ENCODE measurements at places on chromosomes 11 and 22.

DNA sequence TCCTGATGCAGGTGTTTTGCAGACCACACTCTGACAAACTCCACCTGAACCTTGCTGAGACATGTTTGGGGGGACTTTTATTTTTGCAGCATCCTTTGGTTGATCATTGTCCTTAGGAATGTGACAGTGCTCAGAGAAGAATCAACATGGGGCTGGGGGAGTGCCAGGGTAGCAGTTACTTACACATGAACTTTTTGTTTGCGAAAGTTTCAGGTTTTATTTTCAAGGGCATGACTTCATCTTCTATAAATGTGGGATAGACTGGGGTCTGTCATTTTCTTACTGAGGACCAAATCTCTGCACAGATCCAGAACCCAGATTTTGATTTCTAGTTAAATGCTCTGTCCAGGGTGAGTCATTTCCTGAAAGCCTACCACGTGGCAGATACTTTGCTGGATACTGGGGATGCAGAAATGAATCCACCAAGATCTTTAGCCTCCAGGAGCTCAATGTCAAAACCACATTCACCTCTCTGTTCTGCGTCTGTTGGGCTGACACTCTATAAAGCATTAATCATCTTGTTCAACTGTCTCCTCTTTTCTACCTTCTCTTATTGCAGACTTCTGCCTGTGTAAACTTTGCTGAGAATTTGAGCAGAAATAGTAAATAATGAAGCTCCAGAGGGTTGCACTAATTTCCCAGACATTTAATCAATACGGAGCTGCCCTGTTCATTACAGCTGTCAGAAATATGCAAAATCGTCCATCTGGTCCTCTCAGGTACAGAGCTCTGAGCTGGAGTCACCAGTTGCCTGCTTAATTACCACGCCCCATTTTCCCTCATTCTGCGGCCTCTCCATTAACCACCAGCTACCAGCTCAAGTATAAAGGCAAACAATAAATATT, 387.9 kb downstream of the MIAT start:
- no peak for DNase-seq

DNA sequence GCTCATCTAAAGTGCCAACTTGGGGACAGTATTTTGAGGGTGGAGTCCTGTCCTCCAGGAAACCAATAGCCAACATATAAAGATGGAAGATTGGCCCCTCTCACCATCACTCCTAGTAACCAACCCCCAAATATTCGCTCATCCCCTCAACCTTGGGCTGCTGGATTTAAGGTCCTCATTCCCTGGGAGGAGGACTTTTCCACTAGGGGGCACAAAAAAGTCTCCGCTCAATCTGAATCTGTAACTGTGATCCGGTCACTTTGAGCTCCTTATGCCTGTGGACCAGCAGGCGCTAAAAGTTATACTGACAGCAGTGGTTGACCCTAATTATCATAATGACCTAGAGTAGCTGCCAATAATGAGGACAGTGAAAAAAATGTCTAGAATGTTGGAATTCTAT, 20.5 kb upstream of the CLPB start:
- DNase-seq = no peak

- DNase-seq = no peak
Measured at GRCh38 chr11:17828311-17828751, 93.8 kb downstream of the KCNC1 start.

GRCh38 chr22:38243007-38243765, 29.6 kb downstream of the TMEM184B start:
- DNase-seq = no peak

DNA sequence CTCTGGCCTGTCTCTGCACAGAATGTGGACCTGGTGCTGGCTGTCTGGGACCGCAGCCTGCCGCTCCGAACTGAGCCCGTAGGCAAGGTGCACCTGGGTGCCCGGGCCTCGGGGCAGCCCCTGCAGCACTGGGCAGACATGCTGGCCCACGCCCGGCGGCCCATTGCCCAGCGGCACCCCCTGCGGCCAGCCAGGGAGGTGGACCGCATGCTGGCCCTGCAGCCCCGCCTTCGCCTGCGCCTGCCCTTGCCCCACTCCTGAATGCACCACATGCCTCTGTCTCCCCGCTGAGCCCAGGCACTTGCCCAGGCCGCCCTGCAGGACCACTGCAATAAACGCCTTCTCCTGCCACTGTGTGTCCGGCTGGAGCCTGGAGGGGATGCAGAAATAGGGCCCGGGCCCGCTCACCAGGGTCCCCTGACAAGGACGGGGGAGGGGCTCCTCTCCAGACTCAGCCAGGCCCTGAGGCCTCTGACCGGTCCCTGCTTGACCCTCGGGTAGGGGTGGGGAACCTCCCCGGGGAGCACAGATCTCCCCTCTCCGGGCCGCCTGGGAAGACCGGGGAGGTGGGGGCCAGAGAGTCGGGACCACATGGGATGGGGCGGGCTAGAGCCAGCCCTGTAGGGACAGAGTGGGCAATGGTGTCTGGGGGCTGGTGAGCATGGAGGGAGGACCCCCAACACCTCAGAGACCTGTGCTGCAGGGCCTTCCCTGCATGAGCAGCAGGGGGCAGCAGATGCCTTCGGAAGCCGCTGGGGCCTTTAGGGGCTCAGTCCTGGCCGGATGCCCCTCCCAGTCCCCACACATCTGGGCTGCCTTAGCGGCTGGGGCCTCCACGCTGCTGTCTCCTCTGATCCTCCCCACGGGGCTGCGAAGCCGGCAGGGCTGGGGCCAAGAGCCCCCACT, 1.4 kb upstream of the TNNI2 start:
- peak; percentile 67 for DNase-seq

DNA sequence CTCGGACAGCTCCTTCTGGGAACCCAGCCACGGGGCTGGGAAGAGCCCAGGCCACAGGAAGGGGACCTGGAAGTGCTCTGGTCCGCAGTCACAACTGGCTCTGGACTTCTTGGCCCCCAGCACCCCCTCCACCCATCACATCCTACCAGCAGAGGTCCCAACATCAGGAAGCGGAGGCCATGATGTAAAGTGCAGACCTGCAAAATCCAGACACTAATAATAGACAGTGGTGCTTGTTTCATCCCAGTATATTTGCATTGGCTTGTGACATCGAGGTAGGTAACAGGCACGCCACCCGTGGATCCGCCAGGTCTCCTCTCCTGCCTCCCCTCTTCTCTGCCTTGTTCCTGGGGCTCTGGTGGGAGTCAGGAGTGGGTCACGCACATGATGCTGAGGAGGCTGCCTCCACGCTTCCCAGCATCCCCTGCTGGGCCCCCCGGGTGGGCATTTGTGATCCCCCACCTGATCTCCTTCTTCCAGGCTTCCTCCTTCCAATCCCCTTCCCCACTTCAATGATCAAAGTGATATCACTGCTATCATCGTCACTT, 1454.0 kb downstream of the BRD1 start:
- DNase-seq = no peak

GRCh38 chr11:99268886-99269285, 248.1 kb downstream of the CNTN5 start:
- DNase-seq = no peak

- no peak for DNase-seq
Measured at GRCh38 chr11:108466405-108466804, 924 bp downstream of the C11orf65 start.

GRCh38 chr11:24386546-24387397, 110.1 kb upstream of the LUZP2 start:
- no peak for DNase-seq

DNA sequence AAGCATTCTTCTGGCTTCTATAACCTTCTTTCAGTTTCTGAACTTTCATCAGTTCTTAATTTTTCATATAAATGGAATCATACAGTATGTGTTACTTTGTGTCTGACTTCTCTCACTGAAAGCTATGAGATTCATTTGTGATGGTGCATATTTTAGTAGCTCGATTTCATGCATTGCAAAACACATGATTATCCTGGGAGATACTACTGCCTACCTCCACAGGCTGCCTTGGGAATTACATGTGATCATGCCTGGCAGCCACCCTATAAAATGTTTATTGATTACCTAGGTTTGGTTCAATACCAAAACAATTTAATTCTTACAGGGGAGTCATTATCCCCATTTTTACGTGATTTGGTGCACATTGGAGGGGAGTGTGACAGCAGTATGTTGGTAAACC, 34.1 kb upstream of the PAK1 start:
- no peak for DNase-seq

DNA sequence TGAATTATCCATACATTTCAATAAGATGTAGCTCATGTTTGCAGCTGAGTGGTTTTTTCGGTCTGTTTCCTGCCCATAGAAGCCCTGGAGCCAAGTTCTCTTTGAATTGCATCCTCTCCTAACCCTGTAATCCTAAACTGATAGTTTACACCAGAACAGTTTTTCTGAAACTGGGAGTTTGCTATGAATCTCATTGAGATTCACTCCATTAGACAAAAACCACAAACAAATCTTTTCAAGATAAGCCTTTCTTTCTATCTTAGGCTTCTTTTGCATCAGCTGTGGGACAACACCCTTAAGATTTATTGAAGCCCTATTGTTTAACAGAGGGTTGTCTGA, 324.8 kb downstream of the DYNC2H1 start:
- DNase-seq = no peak

DNA sequence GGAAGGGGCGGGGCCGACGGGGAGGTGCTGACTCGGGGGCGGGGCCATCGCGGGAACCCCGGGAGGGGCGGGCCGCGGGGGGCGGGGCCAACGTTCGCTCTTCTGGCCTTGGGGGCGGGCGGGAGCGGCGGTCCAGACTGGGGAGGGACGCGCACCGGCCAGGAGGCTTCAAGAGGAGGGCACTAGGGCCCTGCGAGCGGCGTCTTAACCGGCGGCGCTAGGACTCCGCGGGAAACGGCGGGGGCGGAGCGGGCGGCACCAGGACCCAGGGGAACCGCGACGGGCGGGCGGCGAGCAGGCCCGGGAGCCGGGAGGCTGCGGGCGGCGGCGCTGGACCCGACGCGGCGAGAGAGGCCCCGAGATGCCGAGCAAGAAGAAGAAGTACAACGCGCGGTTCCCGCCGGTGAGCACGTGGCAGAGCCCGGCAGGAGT, at the start of gene DRAP1:
Gene DRAP1 (plus strand): TSS at position 286 of the 432 bp plus-strand sequence. CDS start 76 bp downstream, at position 362.
- DNase-seq = peak; percentile 99

DNA sequence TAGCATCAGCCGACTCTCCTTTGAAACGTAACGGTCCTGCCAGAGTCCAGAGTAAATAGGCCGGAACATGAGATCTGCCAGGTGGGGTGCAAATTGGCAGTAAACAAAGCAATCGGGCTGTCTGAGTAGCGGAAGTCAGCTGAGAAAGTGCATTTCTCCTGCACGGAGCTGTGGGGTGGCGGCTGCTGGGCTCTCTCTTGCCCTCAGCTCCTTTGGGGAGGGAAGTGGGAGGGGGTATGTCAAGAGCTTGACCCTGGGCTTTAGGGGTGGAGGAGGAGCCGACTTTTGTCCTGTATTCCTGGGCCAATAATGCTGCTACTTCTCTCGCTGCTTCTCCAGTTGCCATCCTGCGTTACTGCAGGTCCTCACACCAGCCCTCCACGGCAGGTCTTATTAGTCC, 11.6 kb downstream of the GRIK4 start:
- DNase-seq = no peak

DNA sequence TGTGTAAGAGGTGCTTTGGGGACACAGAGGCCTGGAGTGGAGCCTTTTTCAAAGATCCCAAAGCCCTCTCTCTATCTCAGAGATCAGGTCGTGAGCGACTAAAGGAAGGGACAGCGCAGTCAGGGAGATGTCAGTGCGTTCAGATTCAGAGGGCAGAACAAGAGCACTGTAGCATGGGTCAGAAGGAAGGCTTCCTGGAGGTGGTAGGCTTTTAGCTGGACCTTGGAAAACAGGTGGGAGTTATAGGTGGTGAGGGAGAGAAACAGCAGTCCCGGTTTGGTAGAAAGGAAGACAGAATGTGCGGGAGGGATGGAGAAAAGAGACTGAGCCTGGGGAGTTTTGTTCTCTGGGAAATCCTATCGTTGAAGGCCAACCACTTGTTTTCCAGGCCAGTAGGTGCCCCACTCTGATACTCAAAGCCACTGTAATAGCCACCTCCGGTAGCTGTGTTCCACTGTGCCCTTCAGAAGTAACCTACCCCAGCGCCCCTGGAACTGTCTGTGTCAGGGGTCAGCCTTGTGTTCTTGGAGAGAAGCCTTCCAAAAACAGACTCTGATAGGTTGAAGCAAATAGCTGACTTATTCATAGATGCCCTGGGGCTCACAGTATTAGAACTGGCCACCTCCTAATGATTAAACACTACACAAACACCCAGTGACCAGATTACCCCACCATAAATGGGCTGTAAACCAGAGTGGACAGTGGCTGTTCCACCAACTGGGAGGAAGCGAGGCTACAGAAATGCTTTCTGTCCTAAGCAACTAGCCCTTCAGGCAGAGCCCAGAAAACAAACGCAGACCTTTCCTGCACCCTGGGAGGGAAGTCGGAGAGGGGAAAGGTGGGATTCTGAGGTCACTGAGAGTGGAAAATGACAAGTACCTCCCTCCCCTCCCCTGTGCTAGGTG, 157.7 kb downstream of the DBX1 start:
- DNase-seq = no peak

DNA sequence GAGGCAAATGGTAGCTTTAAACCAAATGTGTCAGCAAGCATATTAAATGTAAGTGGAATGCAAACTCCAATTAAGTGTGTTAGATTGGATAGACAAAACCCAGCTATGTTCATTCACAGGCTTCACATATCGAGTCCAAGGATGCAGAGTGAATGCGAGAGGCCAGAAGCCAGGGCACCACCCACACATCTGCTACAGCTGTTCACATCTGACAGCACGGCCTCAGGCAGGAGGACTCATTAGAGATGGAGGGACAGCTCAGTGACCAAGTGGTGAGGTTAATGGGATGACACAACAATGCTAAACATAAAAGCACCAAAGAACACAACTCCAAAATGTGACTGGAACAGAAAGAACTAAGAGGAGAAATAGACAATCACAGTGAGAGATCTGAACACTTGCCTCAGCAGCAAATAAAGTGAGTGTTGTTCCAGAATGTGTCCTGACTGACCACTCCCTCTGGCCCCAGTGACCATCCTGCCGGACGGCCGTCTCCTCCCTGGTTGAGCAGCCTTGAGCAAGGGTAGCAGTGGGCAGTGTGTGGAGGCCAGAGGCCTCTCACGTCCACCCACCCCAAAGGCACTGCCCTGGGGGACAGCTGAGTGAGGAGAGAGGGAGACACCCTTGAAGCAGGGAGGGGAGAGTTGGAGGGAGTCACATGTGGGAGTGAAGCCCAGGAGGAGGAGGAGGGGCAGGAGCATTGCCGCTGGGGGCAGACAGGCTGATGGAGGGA, 23.8 kb downstream of the ALG12 start:
- no peak for DNase-seq

DNA sequence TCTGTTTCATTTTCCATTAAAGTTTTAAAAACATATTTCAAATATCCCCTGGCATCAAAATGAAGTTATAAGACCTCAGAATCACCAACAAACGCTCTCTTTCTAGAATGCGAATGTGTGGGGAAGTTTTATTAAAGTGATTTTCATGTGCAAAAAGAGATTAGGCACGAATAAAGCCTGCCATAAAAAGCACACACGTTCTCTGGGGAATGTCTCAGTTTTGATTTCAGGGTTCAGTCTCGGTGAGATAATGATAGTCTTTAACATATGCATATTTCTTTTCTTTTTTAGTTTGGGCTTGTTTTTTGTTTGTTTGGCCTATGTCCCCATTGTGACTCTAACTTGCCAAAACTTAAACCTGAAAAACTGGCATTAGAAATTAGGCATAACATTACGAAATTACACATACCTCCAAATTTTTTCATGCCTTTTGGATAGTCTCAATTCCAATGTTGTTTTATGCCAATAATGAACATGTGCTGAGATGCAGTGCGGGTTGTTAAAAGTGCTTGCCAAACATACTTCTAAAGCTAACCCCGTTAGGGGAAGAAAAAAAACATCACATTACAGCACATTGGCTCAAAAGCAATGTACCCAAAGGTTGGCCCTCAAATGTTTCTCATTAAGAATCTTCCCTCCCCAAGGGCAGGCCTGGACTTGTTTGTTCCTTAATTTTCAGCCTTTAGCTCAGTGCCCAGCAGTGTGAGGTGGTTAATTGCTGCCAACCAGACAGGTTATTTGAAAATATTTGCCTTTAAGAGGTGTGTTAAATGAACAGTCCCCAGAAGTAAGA, 33.2 kb upstream of the FBLN1 start:
- DNase-seq = no peak

Data from stimulated activated CD4-positive, alpha-beta T cell treated with anti-CD3 and anti-CD28 coated beads, Interleukin-1b, Interleukin-23, amount 100 ng/mL, for 1 hour (primary cell).